ENCODE measurements at places on chromosomes 2 and 18.

DNA sequence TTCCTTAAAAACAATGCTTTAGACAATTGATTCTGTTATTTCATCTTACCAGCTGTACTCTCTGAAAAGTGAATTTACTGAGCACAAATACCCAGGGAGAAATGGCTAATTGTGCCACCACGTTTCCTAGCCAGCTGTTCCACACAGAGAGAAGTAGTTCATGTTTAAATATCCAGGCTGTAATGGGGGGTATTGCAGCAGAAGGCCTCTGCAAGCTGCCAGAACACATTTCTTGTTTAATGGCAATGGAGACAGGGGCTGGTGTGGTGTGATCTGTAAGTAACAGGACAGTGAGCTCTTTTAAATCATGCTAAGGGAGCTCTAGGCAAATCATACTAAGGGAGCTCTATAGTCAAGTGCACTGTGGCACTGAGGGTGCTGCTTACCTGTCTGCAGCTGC, 809.2 kb downstream of the CNTNAP5 start:
- DNase-seq = no peak

DNA sequence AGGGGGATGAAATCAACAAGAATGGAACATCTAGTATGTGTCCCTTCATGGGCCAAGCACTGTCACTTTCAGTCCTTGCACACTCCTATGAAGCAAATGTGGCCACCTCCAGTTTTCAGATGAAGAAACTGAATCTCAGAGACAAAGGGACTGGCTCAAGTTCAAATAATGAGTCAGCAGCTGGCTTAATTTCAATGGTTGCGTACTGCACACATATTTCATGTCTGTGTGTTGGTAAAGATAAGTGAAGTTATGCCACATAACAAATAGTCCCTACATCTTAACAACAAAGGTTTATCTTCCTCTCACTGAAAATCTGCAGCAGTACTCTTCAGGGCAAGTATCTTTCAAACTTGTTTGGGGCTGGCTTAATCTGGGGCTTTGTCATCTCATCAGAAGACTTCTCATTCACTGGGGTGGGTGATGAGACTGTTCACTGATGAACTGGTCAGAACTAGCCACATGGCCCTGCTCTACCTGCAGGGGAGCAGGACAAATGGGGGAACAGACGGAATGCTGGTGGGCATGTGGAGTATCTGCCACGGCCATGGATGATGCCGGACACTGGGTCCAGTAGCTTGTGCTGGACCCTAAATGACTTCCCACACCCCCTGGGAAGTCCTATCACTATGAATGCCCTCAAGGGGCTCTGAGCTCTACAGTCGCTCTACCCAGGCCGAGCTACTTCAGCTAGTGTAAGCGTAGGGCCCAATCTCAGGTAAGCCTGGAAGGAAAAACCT, 263.2 kb downstream of the CYP26B1 start:
- no peak for DNase-seq

- peak; percentile 84 for DNase-seq
Measured at GRCh38 chr18:27109451-27109850, 75.7 kb downstream of the CHST9 start.

- DNase-seq = no peak
Measured at GRCh38 chr2:112730216-112730615, 9.4 kb downstream of the NT5DC4 start.

DNA sequence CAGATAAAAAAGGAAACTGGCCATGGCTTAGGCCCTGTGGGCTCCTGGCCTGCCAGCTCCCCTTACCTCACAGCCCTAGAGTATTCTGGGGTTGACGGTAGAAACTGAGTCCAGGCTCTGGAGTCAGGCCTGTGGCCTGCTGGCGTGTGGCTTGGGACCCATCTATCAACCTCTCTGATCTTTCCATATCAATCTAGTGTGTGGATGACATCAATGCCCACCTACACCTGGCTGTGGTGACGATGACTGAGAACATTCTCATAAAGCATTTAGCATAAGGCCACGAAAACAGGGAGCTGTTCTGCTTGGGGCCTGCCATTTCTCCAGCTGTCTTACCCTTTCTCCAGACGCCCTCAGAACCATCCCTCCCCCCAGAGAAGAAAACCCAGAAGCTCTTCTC, 17.9 kb downstream of the PCARE start:
- no peak for DNase-seq

- no peak for DNase-seq
Measured at GRCh38 chr2:128379021-128380015, 60.6 kb upstream of the HS6ST1 start.

- no peak for DNase-seq
Measured at GRCh38 chr2:144414324-144414845, 105.5 kb downstream of the ZEB2 start.

DNA sequence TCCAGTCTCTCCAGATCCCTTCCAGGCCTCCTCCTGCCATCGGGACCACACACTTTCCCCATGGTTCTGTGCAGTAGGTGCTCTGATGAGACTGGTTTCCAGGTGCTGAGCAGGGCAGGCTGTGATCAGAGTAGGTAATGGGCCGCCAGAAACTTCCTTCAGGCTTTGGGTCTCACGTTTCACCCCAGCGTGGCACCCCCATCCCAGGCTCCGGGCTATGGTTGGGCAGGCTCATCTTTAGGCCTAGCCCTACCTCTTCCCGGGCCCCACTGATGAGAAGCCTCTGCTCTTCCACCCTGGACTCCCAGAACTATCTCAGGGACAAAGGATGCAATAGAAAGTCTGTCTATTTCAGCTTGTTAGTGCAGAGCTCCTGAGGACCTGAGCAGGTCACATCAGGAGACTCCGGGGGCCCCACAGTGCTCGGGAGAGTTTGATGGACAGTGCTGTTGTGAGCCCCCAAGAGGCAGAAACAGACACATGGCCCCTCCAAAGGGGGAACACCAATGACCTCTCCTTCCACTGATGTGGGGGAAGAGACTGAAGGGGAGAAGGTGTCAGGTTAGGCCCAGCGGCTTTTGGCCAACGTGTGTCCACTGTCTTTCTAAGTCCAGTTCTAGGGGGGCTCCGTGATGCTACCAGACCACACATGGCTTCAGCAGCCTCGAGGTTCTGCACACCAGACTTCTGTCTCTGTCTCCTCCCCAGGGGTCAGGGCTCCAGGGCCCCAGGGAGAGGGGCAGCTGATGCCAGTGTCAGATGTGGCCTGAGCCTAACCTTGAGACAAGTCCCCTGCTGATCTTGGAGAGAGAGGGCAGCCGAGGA, 5.8 kb upstream of the PROM2 start:
- DNase-seq = no peak

DNA sequence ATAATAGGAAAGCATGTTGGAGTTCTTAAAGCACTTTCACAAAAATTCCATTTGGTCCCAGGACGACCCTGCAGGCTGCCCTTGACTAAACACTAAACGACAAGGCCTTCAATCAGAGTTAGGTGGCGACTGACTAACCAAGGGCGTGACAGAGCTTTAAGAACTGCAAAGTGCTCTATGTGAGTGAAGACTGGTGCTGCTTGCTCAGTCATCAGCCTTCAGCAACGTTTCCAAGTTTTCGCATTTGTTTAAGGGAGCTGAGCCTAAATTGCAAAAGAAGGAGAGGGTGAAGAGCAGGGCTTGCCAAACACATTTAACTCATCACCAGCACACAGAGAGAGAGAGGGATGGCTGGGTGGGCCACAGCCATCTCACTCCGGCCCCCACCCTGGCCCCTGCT, 204.7 kb upstream of the PID1 start:
- no peak for DNase-seq

- DNase-seq = no peak
Measured at GRCh38 chr2:118837067-118837466, 10.4 kb downstream of the EN1 start.

DNA sequence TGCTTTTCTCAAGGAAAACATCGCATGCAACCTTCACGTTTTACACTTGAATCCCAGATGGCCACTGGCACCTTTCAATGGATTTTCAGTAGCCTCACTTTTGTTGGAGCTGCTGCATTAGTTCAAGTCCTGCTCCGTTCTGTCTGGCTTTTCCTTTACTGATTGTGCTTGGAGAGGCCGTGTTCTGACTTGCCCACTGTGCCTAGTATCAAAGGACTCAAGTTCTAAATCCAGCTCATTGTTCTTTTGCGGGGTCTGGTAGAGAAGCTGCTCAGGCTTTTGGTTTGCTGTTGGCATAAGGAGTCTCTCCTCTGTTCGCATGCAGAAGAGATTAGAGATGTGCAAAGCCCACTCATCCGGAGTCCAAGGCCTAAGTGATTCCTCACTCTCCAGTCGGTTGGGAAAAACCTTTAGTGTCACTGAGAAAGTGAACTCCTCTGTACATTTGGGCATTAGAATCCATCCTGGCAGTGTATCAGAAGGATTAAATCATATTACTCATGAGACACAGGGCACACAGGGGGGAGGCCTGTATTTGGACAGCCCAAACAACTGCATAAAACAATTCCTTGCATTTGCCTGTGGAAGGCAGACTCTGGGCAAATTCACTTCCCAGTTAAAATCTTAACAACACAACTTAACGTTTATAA, 69.7 kb downstream of the NCK2 start:
- DNase-seq = no peak

GRCh38 chr18:63183952-63184770, 135.4 kb downstream of the BCL2 start:
- no peak for DNase-seq

DNA sequence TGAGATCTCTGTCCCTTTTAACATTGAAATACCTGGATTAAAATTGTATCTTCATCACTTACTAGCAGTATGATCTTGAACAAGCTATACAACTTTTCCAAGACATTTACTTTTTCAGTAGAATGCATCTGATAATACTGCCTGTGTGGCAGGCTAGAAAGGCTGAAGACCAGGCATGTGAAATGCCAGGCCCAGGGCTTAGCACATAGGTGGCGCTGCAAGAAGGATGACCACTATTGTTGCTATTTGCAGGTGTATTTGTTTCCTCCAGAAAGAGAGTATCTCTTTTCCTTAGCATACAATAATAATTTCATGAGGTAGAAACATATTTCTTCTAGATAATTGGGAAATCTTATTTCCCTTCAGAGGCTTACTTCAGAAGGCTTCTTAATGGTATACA, 331.3 kb downstream of the THSD7B start:
- no peak for DNase-seq

DNA sequence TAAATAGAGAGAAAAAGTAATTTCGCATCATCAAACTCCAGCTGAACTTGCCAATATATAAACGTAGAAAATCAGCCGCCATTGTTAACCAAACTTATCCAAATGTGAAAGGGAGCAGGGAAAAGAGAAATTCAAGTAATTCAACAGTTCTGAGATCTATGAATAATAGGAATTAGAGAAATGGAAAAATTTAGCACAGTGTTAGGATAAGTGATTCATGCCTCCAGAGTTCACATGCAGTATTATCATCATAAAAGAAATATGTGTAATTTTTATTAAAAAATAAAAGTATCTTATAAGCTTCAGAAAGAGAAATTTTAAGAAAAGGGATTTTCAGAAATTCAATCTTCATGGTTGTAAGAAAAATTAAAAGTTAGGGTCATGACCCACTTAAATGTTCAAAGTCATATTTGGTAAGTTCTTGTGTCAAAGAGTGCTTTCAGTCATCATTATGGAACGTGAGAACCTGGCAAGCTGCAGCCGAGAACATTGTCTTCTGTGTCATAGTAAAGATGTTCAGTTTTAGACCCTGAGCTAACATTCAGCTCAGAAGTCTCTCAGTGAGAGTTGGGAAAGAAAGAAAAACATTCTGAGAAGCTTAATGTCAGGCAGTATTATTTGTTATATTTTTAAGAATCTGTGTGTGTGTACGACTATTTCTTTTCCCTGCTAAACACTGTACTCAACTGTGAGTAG, 414.3 kb upstream of the RGPD4 start:
- DNase-seq = peak; percentile 21

DNA sequence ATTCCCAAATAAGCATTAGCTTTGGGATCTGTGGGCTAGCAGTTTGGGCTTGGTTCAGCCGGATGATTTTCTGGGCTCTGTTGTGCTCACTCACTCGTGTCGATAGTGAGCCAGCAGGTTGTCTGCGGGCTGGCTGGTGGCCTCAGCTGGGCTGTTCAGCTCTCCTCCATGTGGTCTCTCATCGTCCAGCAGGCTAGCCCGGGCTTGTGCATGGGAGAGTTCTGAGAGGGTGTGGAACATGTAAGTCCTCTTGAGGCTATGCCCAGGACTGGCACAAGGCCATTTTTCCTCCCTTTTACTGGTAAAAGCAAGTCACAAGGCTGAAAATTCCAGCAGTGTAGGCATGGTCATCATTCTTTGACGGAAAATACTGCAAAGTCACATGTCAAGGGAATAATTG, 38.5 kb downstream of the NTSR2 start:
- no peak for DNase-seq
